ENCODE measurements at places on chromosomes 11 and 22. TPM values are rescaled to one million over a fixed set of nuclear protein-coding genes. Genes with fewer than 3 reads are reported as not detected.
A peak's percentile ranks its signal among the peaks of the same experiment; 100 is the strongest.

- no peak for DNase-seq
Observed at GRCh38 chr11:73975479-73975757, 7.2 kb downstream of the UCP2 start.

DNA sequence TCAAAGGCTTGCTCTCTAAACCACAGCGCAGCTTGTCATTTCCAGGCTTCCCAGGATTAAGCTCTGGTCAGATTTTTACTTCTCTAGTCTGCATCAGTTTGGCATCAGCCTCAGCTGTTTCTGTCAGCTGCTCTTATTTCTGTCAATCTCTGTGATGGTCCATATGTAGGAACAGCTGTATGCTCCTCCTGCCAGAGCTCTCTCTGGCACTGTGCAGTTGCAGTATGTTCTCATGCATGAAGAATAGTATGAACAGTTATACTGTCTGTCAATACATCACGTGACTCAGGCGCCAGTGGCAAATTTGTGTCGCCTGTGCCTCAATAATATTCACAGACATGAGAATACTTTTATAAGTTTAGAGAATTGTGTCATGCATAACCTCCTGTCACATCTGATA, 6.7 kb downstream of the OR6M1 start:
- DNase-seq: no peak

- peak; percentile 61 for DNase-seq
Observed at GRCh38 chr22:46362203-46362933, 26.9 kb downstream of the TRMU start.

GRCh38 chr11:69808667-69809086, 10.5 kb downstream of the FGF3 start:
- no peak for DNase-seq

GRCh38 chr22:19654338-19654987, 59.8 kb upstream of the SEPTIN5 start:
- DNase-seq: no peak

RIMBP3C gene
- not detected for total RNA-seq

SLC22A8 gene
- not detected for total RNA-seq

DNA sequence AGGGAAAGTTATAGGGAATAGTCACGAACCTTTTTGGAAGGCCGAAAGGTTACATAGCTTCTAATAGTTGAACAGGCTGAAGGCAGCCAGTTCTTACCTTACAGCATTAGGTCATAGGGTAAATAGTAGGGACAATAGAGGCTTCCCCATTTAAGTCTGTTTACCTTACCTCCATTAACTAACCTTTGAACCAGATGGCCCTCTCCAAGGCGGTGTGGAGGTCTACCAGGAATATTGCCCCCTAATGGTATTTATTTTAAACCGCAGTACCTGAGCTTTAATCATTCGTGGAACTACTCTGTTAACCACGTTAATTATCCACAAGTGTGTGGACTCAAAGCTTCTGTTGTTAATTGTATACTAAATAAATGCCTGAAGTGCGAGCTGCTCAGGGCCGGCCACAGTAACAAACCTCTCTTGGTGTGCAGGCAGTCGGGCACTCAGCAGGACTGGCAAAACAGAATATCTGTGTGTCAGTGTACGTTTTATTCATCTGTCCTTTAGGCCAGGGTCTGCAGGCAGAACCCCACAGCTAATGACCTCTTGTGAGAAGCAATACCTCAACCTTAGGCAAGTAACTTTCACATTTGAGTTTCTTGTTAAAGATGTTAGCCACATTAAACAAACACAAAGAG, 81.7 kb downstream of the PRCP start:
- no peak for DNase-seq

DNA sequence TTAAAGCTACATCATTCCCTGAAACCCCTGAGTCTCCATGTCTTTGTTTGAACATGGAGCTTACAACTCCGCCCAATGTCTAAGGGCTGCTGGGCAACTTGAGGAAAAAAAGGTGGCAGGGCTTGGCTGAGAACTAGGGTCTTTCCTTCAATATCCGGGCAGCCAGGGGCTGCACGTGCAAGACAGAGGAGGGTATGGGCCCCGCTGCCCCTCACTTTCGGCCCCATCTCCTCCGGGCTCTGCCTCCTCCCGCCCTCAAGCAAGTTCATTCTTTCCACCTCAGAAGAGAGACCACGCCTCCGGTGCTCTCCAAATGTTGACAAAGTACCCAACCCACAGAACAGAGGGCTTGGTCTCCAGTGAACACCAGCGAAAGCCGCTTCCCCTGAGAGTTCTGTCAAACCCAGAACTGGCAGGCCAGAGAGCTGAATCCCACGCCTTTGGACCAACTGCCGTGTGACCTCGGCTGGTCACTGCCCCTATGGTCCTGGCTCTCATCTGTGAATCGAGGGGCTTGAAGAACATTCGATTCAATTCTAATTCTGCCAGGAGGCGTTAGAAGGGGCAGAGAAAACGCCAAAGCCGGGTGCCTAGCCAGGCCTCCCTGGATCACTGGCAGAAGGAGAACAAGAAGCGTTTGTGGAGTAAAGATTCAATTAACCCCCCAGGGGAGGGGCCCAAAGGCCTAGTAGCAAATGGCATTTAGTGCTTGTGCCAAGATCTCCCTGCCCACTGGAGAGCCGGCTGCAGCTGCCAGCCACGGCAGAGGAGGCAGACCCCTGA, 7.3 kb downstream of the PDGFB start:
- DNase-seq: no peak

PAMR1 gene
- 14.5 TPM for total RNA-seq

CRYBB2 gene
- not detected for total RNA-seq

GRCh38 chr11:86106916-86107315, 38.0 kb upstream of the PICALM start:
- DNase-seq: no peak

Measured in Right ventricle myocardium inferior (tissue), 1 donor.